ENCODE measurements at places on chromosomes 5 and 9. TPM values are rescaled to one million over a fixed set of nuclear protein-coding genes. Genes with fewer than 3 reads are reported as not detected.

- no peak for DNase-seq
Observed at GRCh38 chr5:89372176-89372575, 489.2 kb upstream of the MEF2C start.

- no peak for DNase-seq
Observed at GRCh38 chr5:95910521-95910920, 51.1 kb downstream of the ELL2 start.

- no peak for DNase-seq
Observed at GRCh38 chr5:145008876-145009530, 826.1 kb downstream of the PRELID2 start.

Gene PHAX
- total RNA-seq, result 46.7 TPM

DNA sequence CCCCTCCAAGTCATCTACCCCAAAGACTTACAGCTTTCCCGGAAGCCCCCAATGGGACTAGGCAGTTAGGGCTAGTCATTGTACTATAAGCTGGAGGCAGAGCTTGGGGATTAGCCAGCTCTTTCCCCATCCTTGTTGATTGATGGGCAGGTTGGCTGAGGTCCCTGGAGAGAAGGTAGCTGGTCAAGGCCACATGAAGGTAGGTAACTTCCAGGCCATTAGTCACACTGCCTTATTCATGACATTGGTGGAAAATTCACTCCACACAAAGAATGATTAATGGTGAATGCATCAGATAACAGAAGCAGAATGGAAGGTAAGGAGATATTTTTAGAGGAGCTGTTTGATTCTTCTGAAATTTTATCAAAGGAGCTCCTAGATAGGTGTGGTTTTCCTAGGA is 49.5 kb upstream of the TGFBR1 start:
- no peak for DNase-seq
